ENCODE measurements at places on chromosomes 4 and X. TPM values are rescaled to one million over a fixed set of nuclear protein-coding genes. Genes with fewer than 3 reads are reported as not detected.

- no peak for DNase-seq
Measured at GRCh38 chr4:4206204-4206603, 20.5 kb downstream of the OTOP1 start.

- DNase-seq: no peak
Measured at GRCh38 chrX:132775263-132775823, 183.1 kb downstream of the HS6ST2 start.

GRCh38 chrX:150907474-150907873, 9.0 kb upstream of the CD99L2 start:
- no peak for DNase-seq

- DNase-seq: peak; percentile 51
Measured at GRCh38 chr4:164383358-164384220, 370.3 kb upstream of the SMIM31 start.

- no peak for DNase-seq
Measured at GRCh38 chrX:77342004-77342403, 105.2 kb upstream of the FGF16 start.

- DNase-seq: peak; percentile 18
Measured at GRCh38 chr4:26992657-26993361, 132.2 kb downstream of the STIM2 start.

DNA sequence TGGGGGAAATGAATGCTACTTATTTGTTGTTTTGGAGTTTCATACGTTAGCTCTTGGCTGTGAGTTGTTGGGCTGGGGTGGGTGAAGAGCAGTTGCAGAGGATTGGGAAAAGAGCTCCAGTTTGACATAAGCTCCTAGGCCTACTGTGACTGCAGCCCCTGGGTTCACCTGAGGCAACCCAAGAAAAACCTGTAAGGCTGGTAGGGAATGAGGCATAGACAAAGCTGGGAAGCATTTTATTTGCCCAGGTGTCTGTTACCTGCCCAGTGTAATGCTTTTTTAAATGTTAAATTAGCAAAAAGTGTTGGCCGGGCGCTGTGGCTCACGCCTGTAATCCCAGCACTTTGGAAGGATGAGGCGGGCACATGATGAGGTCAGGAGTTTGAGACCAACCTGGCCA, 160.0 kb downstream of the FHIP1A start:
- no peak for DNase-seq

DNA sequence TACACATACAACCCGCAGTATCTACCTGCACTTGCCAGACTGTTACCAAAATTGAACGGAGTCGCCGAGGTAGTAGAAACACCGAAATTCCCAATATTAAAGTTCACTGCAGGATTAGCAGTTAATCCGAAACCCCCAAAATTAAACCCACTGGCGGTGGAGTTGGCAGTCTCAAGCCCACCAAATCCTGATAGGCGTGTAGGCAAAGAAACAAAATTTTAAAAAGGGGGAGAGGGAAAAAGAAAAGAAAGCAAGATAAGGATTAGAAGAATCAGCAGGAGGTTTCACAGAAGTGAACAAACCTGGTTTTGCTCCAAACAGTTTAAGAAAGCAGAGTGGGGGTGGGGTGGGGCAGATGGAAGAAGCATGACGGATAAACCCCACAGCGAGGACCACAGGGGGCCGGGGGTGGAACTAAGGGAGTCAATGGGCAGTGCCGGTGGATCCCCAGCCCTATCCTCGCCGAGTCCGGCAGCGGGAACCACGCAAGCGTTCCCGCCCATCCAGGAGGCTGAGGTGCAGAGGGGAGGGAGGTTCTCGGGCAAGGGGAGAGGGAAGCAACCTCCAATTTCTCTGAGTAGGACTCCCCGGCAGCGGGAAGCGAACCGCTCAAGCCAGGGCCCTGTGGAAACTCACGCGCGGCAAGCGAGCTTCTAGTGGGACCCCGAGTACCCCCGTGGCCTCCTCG, 599 bp downstream of the NUP54 start:
- no peak for DNase-seq

- DNase-seq: no peak
Measured at GRCh38 chrX:23631136-23631535, 36.2 kb upstream of the PRDX4 start.

DNA sequence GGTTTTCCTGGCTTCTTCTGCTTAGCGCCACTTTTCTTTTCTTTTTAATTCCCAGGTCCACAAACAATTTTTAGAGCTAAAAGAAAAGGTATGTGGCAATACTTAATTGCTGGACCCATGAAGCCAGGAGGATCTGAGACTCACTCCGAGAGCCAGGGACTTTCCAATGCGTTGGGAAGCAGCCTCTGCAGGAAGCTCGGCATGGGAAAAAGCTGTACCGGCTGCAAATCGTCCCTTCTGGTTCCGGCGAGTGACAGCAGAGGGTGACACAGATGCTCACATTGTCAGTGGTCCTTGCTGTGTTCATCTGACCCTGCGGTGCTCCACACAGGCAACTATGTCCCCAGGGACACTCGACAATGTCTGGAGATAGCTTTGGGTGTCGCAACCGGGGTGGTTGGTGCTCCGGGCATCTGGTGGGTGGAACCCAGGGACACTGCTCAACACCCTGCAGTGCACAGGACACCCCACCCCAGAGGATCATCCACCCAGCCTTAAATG, 164.0 kb downstream of the PRKX start:
- DNase-seq: peak; percentile 3

FAM133A gene
- polyA plus RNA-seq: 0.24 TPM

DNA sequence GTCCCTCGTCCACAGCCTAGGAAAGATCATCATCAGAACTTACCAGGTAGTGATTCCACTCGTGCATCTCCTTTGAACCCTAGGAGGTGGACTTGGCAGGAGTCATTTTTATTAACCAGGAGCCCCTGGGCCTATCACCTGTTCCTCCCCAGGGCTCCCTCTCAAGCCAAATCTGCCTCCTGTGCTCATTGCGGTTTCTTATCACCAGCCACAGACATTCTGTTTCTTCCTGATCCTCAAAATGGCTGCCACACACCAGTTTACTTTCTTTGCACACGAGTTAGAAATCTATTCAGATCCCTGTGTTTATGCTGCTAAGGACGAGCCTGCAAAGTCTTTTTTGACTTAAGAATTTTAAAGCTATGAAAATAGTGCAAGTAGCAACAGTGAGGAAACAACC, 354.5 kb upstream of the BOD1L1 start:
- no peak for DNase-seq

- peak; percentile 10 for DNase-seq
Measured at GRCh38 chr4:129167640-129168260, 71.8 kb downstream of the C4orf33 start.

- no peak for DNase-seq
Measured at GRCh38 chr4:183445097-183445428, 627 bp downstream of the CDKN2AIP start.

GRCh38 chrX:1502241-1502640, 34.7 kb downstream of the P2RY8 start:
- DNase-seq: no peak

- no peak for DNase-seq
Measured at GRCh38 chr4:128424527-128425497, 137.2 kb upstream of the PGRMC2 start.

PABPC1L2A gene
- 0.06 TPM for polyA plus RNA-seq

DNA sequence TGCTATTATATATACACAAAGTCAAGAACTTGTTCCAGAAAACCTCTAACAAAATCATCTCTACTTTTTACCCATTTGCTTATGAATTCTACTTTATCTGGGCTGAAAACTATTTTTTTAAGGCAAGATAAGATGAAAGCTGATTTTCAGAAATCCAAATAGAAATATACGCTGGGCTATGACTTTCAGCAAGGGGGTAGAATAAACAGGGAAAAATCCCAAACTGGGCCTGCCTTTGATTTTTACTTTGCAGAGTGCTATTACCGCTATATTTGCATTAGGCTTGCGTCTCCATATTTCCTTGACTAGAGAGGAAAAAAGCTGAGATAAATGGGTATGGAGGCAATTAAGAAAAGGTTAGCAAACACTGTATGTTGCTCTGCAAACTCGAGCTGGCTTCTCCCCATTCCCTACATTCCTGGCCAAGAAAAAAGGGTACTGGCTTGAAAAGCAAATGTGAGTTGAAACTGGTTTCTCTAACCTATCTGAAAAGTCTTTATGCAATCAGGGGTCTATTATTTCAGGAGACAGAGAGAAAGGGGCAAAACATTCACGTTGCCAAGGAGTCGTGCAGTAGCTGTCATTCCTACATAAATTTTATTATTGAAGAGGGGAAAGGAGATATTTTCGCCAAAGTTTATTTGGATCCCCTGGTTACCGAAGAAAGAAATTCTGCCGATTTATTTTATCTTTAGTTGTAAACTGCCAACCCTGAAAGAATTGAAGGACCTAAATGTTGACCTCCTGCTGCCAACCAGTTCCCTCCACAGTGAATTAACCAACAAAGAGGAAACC, 2.2 kb downstream of the TMEM47 start:
- no peak for DNase-seq

MSMO1 gene
- 145 TPM for polyA plus RNA-seq

DNA sequence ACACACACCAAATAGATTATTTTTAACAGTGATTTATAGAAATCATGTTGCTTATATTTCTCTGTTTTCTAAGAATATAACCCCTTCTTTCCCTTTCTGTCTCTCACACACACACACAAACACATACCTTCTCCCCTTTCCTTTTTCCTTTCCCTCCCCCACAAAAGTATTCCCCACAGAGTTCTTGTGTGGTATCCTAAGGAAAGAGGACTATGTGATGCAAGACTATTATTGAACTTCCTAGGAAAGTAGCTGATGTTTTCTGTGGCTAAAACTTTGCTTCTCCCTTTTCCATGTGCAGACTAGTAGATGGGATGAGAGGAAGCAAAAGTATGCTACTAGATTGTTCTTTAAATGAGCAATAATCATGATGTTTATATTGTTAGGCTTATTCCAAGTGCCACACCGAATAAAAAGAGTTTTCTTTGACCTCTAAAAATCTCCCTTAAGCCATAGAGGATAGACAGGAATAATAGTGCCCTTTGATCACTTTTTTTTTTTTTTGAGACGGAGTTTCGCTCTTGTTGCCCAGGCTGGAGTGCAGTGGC, 38.7 kb downstream of the CPEB2 start:
- no peak for DNase-seq

DNA sequence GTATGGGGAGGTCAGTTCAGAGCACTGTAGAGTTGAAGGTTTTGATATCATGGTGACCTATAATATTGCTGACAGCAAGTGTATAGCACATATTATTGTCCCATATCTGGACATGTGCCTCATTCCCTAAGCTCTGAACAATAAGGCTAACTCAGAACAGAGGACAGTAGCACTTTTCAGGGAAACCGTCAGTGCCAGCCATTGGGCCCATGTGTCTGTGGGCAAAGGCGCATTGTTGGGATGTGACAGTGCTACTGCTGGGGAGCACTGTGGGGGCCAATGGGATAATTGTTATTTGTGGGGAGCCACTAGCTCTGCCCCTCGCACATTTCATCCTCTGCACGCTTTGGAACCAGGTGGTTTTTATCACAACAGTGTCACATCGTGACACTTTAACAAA, 136.2 kb downstream of the ELOVL6 start:
- DNase-seq: no peak

DNA sequence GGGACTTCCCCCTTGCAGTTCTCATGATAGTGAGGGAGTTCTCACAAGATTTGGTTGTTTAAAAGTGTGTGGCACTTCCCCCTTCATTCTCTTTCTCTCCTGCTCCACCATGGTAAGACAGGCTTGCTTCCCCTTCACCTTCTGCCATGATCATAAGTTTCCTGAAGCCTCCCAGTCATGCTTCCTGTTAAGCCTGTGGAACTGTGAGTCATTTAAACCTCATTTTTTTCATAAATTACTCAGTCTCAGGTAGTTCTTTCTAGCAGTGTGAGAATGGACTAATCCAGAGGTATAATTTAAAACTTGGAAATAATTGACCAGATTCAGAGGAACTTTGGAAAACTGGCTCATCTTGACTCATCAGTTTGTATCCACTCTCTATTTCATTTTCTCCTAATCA, 129.0 kb downstream of the TMEM47 start:
- no peak for DNase-seq

GRCh38 chr4:186190581-186191199, 677 bp upstream of the CYP4V2 start:
- peak; percentile 12 for DNase-seq

DNA sequence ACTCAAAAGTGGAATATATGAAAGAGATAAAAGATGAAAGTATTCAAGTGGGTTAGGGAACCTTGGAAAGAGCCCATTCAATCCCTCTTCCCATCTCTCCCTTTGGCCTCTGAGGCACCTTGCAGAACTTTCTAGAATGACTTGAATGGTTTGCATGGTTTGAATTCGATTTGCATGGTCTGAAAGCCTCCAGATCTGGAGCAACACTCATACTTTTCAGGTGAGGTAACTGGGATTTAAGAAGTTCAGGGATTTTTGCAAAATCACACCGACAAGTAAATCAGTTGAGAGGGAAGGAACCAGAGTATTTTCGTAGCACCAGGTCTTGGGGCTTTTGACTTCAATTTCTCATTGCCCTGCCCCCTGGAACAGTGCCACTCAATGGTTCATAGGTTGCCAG, 476.0 kb upstream of the FTHL17 start:
- no peak for DNase-seq

GRCh38 chr4:130573742-130574141, 1477.8 kb downstream of the C4orf33 start:
- no peak for DNase-seq

GRCh38 chr4:3314706-3315260, 22.0 kb downstream of the RGS12 start:
- DNase-seq: no peak

TMEM144 gene
- polyA plus RNA-seq: 93.1 TPM

DNA sequence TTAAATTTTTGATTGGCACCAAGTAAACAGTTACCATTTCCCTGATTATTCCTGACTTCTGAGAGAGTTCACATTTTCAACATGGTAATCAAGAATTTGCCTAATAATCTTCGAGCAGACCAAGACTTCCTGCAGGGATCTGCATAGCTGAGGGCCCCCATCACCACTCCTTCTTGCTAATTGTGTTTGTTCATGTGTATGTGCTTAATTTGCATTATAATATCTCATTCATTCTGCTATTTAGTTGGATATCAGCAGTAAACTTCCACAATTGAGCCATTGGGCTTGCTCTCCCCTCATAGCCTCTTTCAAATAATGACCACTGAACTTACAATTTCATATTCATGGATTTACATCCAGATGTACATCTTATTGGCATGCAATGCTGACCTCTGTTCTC, 292.5 kb downstream of the SPATA18 start:
- no peak for DNase-seq

UGT2A1 gene
- 0.04 TPM for polyA plus RNA-seq

- DNase-seq: no peak
Measured at GRCh38 chr4:86484241-86484640, 109.9 kb upstream of the PTPN13 start.

GRCh38 chrX:118694638-118695037, 32.8 kb upstream of the IL13RA1 start:
- DNase-seq: no peak

DNA sequence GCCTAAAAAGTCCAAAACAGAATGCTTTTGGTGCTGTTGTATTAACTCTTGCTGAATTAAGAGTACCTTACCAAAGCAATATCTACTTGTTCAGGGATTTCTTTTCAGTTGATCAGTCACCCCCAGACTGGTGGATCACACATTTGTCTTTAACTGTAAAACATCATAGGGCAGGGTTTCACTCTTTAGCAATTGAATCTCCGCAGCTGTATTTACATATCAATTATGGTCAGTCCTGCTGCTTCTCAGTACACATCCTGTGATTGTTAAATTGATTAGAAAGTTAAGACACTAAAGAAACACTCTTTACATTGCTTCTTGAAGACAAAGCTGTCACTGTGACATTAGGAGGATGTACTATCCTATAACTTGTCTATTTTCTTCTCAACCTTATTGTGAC, 277.1 kb upstream of the ADGRL3 start:
- DNase-seq: no peak

SLIT2 gene
- polyA plus RNA-seq: 9.4 TPM
